Activated CD8-positive, alpha-beta memory T cell treated with anti-CD3 and anti-CD28 coated beads for 4 hours (primary cell): ENCODE measurements at places on chromosomes 4 and X.

DNA sequence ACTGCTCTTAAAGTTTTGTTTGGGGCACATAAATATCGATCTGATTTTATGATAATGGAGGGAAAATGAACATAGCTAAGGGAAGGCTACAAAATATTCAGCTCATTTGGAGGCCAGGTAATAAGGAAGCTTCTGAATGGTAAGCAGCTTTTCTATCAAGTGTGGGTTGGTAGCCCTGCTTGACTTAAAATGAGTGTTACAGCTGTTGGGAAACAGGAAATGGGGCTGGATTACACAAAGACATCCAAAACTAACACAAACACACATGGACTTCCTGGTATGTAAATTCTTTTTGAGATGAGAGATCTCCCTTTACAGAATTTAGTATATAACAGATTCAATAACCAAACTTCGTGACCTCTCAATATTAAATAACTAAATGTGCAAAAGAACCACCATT, 58.0 kb downstream of the FGF16 start:
- no peak for DNase-seq

DNA sequence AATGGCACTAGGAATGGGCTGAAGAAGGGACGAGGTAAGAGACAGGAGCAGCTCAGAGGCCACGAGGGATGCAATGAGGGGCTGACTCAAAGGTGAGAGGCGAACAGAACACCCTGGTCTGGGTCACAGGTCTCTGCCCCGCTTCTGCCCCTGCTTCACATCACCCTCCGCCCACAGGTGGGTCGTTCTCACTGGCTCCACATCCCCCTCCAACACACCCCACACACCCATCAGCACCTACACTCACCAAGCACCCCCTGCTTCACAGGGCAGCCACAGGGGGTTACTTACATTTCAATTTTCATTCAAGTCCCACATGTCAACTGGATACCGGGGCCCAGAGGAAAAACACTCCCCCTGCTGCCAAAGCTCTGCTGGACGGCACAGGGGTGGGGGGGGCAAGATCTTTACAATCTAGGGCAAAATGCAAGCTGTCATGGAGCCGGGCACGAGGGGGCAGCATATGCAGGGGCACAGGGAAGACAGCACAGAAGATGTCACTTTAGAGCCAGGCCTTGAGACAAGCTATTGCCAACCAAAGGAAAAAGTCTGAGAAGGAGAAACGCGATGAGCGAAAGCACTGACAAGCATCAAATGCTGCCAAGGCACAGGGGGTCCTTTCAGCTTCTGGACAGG, 94.0 kb downstream of the AFAP1 start:
- no peak for DNase-seq

- no peak for DNase-seq
Measured at GRCh38 chr4:177131736-177132135, 177.9 kb upstream of the NEIL3 start.

GRCh38 chr4:1366371-1367229, 19.6 kb downstream of the UVSSA start:
- DNase-seq = no peak

- no peak for DNase-seq
Measured at GRCh38 chr4:41134581-41134980, 79.8 kb downstream of the APBB2 start.
